Activated CD4-positive, alpha-beta memory T cell treated with anti-CD3 and anti-CD28 coated beads, Interleukin-2, amount 10 ng/mL, durations not matched to agents 7 days and 5 days (primary cell): ENCODE measurements at places on chromosomes 6 and 20. TPM values are rescaled to one million over a fixed set of nuclear protein-coding genes. Genes with fewer than 3 reads are reported as not detected.

The TRAPPC3L gene
- not detected for total RNA-seq

The RAB44 gene
- total RNA-seq: 0.25 TPM

The OR2B2 gene
- total RNA-seq: not detected

The CSNK2A1 gene
- total RNA-seq: 101 TPM

DNA sequence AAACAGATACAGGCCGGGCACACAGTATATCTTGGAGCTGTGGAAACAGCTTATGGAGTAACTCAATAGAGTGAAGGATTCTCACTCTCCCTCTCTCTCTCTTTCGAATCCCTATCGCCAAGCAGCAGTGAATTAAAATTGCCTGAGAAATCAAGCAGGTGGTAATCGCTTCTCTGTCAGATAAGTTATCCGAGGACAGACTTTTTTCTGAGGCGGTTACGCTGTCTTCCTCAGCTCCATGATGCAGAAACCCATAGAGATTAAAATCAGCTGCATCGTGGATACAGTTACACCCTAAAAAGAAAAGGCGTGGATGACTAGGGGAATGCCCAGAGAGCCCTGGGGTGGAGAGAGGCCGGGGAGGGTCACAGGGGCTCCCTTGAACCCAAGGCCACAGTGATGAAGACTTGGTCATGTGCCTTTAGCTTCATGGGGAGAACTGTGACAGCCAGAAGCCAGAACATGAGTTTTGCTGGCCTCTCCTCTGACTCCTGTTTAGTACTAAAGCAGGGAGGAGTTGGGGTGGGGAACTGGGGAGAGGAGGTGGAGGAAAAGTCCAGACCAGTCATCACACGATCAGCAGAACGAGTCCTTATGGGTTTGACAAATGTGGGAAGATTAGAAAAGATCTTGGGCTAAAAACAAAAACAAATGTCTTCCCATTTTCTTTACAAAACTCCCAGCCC lies 138.8 kb upstream of the JARID2 start:
- no peak for DNase-seq

DNA sequence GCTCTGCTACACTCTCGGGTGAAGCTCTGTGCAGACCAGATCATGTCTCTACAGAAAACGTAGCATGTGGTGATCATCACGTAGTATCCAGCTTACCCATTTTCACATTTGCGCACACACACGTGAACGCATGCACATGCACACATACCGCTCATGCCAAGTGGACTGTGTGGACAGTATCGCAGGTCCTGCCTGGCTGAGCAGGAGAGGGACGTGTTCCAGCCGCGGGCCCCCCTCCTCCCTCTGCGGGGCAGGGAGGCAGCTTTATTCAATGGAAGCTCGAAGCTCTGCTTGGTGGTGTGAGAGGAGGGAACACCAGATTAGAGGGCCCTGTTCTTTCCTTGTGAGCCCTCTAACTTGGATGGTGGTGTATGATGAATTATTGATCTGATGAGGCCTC lies 51.1 kb downstream of the CDH26 start:
- DNase-seq: no peak

DNA sequence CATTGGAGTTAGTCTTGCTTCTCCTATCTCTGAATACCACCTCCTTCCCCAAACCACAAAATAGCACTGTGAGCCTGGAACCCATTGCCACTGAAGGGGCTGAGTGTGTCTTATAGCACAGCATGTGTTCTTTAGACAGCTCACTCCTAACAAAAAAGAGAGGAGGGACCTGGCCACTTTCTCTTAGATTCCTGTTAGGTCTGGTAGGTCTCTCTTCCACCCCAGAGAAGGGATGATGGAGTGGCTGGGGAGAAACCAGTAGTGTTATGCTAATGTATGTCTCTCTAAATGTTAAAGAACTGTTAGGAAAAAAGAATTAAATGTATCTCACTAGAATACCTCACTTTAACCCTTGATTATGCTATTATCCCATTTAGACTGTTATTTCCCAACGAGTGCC lies 340.3 kb downstream of the EPHA7 start:
- no peak for DNase-seq

GRCh38 chr6:117616391-117617209 lies 14.3 kb upstream of the GOPC start:
- no peak for DNase-seq

GRCh38 chr6:37491171-37491829 lies 8.4 kb downstream of the CCDC167 start:
- DNase-seq: no peak

DNA sequence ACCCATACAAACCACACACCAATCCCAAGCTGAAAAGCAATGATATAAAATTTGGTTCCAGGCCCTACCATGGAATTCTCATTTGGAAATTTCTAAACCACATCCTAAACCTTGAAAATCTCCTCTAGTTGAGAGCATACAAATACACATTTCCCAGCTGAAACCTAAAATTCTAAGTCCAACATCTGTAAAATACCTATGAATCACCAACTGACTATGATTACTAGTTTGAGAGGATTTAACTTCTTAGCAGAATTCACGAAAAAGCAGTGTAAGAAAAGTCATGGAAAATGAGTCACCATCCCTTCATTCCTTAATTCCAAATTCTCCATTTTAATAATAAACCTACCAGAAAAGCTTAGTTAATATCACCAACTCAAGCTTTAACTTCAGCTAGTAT lies 15.4 kb downstream of the RANBP9 start:
- DNase-seq: no peak

DNA sequence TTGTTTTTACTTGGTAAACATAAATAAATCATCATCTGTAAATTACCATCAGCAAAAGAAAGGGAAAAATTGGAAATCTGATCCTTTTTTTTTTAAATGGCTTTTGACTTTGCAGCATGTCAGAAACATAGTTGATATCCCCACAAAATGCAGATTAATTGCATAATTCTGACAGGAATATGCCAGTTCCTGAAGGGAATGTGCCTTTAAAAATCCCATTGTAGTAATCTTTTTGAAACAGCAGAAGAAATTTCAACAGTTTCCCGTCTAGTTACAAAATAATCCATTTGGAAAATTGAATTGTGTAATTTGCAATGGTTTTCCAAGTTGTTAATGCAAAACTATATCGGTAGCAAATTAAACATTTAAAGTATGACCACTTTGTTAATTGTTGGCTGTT lies 95.2 kb downstream of the DOK5 start:
- DNase-seq: no peak

GRCh38 chr6:116866281-116866871 lies 10.7 kb upstream of the RFX6 start:
- no peak for DNase-seq

DNA sequence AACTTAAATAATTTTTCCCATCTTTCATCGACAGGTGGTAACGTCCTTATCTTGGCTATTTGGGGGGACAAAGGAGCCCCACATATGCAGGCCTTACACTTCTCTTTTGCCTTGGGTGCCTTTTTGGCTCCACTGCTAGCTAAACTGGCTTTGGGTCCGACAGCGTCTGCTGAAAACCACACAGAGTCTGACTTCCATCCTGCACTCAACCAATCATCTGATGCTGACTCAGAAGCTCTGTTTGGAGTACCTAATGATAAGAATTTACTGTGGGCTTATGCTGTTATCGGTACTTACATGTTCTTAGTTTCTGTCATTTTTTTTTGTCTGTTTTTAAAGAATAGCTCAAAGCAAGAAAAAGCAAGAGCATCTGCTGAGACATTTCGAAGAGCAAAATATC lies 178.5 kb downstream of the SLC16A10 start:
- DNase-seq: no peak

DNA sequence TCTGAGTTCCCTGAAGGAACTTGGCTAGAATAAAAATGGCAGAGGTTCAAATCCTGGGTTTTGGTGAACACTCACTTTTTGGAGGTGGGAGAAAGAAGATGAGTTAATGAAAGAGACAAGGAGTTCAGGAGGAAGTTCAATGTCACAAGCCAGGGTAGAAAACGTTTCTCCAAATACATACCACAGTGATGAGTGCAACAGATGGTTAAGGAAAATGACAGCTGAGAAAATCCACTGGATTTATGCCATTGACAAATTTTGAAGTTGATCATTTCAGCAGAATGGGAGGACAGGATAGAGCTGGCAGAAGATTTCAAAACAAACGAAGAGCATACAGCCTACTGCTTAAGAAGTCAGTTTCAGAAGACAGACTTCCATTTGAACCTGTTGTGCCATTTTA lies 122.7 kb downstream of the GFRAL start:
- DNase-seq: no peak

DNA sequence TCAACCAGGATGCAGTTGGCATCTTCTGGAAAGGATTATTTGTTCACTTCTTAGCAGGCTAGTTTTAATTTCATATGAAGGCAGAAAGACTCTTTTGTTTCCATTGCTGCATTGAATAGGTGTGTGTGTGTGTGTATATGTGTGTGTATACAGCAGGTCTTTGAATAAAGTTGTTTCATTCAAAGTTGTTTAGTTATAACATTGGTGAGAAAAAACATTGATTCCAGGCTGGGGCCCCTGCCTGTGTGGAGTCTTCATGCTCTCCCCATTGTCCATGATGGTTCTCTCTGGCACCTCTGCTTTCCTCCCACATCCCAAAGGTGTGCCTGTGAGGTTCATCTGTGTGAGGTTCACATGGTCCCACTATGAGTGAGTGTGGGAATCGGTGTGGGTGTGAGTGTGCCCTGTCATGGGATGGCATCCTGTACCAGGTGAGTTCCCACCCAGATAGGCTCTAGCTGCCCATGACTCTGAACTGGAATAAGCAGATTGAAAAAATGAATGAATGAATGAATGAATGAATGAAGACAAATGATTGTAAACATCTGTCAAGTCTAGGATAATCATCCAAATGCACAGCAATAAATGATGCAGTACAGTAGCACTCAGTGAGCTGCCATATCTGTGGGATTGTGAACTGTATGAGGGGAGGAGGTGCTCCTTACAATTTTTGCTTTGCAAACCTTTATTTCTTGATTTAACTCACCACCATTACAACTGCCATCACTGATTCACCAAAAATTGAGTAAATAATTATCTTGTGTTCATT lies 156.0 kb downstream of the ADGRG6 start:
- no peak for DNase-seq

- DNase-seq: no peak
Measured at GRCh38 chr6:128192972-128193371, 292.1 kb upstream of the THEMIS start.
